ENCODE measurements at places on chromosomes 12 and 14.

DNA sequence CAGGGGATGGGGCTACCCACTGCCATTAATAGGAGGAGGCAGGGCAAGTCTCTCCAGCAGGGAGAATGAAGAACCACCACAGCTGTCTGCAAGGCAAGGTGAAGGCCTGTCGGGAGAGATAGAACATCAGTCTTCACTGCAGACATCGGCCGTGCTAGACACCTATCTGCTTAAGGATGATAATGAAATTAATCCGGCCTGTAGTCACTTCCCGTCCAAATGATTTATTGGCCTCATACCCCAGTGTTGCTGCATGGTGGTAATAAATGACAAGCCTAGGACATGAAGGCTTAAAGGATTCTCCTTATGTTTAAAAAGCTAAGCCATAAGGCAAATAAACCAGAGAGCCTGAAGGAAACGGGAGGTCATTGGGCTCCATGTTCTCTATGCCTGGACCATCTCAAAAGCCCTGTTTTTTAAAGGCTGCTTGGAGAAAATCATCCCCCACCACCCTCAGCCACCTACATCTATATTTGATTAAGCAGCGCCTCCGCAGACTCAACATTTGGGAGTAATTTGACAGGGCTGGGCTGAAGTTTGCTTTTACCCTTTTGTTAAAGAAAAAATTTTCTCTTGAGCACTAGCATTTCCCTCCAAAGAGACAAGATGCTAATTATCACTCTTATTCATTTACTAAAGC lies 137.7 kb downstream of the PLXNC1 start:
- no peak for DNase-seq

DNA sequence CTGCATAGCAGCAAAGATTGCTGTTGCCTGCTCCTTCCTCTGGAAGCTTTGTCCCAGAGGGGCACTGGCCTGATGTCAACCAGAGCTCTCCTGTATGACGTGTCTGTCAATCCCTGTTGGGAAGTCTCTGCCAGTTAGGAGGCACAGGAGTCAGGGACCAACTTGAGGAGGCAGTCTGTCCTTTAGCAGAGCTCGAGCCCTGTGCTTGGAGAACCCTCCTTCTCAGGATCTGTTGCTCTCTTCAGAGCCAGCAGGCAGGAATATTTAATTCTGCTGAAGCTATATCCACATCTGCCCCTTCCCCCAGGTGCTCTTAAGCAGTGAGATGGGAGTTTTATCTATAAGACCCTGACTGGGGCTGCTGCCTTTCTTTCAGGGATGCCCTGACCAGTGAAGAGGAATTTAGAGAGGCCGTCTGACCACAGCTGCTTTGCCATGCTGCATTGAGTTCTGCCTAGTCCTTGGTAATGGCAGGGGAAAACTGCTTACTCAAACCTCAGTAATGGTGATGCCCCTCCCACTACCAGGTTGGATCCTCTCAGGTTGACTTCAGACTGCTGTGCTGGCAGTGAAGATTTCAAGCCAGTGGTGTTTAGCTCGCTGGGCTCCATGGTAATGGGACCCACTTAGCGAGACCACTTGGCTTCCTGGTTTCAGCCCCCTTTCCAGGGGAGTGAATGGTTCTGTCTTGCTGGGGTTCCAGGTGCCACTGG lies 218.6 kb upstream of the SLC38A2 start:
- DNase-seq: no peak

- DNase-seq: no peak
Measured at GRCh38 chr12:13144266-13144828, 40.9 kb upstream of the GSG1 start.

GRCh38 chr12:85740186-85740585 lies 96.0 kb downstream of the RASSF9 start:
- no peak for DNase-seq

DNA sequence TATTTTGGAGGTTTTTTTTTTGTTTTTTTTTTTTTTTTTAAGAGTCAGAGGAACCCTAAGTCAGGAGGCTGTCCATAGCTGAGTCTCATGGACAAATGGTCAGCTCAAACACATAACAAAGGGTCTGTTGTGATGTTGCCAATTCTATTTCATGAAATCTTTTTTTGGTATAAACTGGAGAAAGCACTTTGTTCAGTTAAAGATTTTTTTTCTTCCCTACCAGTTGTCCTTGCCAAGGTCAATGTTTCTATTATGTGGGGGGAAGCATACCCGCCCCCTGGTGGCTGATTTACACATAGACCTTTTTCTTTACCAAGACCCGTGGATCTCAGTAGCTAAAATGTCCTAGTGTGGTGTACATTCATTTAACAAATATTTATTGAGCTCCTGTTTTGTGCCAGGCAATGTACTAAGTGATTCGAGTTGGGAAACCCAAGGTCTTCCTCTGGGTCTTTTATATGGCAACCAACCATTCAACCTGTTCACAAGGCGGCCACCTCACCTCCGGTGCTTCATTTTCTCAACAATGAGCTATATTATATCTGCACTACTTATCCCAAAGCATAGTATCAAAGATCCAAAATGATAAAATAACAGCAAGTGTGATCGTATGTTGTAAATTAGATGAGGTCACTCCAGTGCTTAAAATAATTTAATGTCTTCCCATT lies 214.5 kb downstream of the PAH start:
- peak; percentile 51 for DNase-seq

GRCh38 chr12:11839091-11839641 lies 189.7 kb downstream of the ETV6 start:
- no peak for DNase-seq

- no peak for DNase-seq
Measured at GRCh38 chr14:73742520-73743238, 28.5 kb upstream of the PNMA1 start.

- DNase-seq: peak; percentile 50
Measured at GRCh38 chr12:132329036-132329719, at the start of gene GALNT9. TSS of gene GALNT9 (minus strand) at chr12:132329589. CDS start at chr12:132329203, 386 bp downstream.

DNA sequence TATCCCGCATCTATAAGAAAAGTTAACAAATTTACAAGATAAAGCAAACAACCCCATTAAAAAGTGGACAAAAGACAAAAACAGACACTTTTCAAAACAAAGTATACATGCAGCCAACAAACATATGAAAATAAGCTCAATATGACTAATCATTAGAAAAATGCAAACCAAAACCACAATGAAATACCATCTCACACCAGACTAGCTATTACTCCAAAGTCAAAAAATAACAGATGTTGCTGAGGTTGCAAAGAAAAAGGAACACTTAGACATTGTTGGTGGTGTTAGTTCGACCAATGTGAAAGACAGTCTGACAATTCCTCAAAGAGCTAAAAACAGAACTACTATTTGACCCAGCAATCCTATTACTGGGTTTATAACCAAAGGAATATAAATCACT lies 968.6 kb upstream of the USP15 start:
- DNase-seq: no peak

- no peak for DNase-seq
Measured at GRCh38 chr12:6620137-6620884, 13.1 kb upstream of the CHD4 start.

DNA sequence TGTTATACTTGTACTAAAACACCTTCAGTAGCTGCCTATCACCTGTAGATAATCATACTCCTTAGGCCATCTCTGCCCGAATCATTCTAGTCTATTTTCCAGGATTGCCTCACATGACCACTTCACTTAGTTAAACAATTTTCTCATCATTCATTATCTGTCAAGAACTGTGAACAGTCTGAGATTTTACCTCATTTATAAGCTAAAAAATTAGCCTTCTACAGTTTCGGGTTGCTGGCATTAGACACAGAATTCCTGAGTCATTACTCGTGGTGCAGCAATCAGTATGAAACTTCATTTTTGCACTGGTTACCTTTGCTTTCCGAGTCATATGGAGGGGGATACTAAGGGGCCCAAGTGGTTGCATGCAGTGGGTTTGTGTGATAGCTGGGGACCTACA lies 57.6 kb upstream of the OTOGL start:
- no peak for DNase-seq

- no peak for DNase-seq
Measured at GRCh38 chr12:72264548-72265175, 7.5 kb upstream of the TRHDE start.

- DNase-seq: no peak
Measured at GRCh38 chr14:30596935-30597334, 25.2 kb upstream of the SCFD1 start.

- no peak for DNase-seq
Measured at GRCh38 chr12:123906711-123907420, 65.8 kb downstream of the CCDC92 start.

- DNase-seq: no peak
Measured at GRCh38 chr14:90318016-90318415, 13.7 kb downstream of the NRDE2 start.

DNA sequence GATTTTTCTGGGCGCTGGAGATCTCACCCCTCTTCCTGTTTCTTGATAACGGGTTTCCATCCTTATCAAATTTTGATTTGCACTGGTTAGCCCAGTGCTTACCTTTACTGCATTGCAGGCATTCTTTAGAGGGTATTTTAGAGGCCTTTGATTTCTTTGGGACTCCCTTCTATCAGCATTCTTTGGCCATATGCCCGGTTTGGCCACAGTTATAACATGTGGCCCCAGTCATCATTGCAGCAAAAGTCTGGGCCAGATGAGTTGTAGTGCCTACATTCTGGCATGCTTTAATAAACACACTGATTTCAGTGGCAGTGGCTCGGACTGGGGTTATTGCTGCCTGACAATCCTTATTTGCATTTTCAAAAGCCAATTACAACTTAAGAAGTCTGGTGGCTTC lies 82.3 kb downstream of the KCNMB4 start:
- no peak for DNase-seq

- no peak for DNase-seq
Measured at GRCh38 chr12:1525858-1526257, 68.5 kb downstream of the FBXL14 start.

- no peak for DNase-seq
Measured at GRCh38 chr14:72532686-72533454, 361.0 kb downstream of the DPF3 start.

DNA sequence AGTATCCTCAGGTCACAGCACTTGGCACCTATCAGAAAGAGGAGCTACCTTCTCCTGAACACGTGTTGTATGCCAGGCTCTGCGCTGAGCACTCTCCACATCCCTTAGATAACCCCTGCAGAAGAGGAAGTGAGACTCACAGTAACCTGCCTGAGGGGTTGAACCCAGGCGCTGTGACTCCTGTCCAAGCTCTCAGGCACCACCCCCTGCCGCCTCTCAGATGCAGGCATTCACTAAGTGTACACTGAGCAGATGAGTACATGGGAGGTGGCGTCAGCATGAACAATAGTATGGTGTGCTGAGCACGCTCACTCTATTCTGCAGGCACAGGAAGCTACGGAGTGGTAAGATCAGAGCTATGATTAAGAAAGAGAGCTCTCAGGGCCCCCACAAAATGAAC lies 21.0 kb upstream of the RIC8B start:
- no peak for DNase-seq

GRCh38 chr14:20093442-20093841 lies 17.1 kb upstream of the OR4K17 start:
- DNase-seq: no peak

DNA sequence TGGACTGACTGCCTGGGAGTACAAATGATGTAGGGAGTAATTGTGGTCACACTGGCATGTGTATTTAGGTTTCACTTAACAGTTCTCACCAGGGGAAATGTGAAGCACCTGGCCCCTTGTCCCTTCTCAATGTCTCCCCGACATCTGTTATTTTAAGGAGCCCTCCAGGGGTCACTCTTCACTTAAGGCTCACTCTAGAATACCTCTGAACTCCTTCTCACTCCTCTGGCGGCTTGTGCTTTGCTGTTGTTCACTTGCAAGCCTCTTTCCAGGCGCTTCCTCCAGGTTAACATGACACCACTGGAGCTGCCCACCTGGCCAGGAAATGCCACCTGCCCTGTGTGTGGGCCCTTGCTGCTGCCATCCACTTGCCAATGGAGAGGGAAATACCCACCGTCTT lies 56.5 kb upstream of the GZMB start:
- peak; percentile 7 for DNase-seq

GRCh38 chr14:25111061-25111601 lies 61.2 kb upstream of the STXBP6 start:
- DNase-seq: peak; percentile 24

DNA sequence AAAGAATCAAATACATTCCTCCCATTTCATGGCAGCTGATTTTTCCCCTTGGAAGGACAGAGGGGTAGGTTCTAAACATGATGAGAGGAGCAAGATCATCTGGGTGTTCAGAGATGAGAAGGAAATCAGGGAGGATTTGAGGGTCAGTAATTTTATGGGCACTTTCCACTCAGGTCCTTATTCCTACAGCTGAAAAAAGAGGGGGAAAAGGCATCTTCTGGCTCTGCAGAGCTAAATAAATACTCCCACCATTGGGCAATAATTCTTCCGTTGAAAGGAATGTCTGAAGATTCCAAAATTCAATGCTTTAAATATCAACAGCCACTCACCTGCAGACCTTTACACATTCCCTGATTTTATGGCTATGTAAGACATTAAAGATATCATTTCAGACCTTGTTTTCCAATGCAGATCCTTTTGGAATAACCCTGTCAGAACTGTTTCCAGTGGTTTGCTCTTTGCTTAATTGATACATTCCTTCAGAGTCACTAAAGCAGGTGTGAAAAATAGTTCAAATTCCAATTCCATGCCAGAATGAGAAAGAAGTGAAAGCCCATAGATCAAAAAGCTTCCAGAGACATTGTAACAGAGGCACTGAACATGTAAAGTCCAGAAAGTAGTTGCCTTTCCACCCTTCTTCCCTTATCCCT lies 233.3 kb upstream of the KRR1 start:
- DNase-seq: peak; percentile 21

DNA sequence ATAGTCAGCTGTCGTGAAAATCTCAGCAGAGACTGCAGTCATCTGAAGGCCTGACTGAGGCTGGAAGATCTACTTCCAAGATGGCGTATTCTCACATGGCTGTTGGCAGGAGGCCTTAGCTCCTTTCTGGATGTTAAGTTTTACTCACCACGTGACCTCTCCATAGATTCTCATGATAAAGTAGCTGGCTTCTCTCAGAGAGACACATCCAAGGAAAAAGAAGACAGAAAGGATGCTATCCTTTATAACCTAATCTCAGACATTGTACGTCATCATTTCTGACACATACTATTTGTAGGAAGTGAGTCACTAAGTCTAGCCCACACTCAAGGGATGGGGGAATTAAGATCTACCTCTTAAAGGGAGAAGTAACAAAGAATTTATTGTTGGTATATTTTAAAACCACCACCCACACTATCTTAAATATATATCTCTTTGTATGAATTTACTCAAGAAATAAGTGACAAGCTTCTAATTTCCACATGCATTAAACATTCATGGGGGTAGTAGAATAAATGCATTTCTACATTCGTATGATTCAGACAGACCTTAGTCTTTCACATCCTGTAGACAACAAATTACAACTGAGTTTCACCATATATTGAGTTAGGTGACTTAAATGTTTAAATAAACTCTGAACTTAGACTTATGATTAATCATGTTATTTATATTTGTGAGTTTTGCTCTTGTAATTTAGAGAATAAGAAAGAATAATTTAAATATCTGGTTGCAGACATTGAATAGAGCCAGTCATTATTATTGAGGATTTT lies 411.0 kb downstream of the LRIG3 start:
- no peak for DNase-seq
